ENCODE measurements at places on chromosomes 3 and 15.

- no peak for DNase-seq
Measured at GRCh38 chr15:81254277-81254915, 57.7 kb downstream of the IL16 start.

GRCh38 chr15:38073178-38073946 lies 138.9 kb downstream of the TMCO5A start:
- peak; percentile 52 for DNase-seq

DNA sequence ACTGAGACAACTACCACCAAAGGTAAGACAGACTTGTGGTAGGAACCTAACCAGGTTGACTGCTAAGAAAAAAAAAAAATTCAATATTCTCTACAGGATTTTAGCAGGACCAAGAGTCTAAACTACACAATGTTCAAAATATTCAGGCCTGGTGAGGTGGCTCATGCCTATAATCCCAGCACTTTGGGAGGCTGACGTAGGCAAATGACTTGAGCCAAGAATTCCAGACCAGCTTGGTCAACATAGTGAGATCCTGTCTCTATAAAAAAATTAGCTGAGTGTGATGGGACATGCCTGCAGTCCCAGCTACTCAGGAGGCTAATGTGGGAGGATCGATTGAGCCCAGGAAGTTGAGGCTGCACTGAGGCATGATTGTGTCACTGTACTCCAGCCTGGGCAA lies 341.6 kb upstream of the WNT5A start:
- no peak for DNase-seq

DNA sequence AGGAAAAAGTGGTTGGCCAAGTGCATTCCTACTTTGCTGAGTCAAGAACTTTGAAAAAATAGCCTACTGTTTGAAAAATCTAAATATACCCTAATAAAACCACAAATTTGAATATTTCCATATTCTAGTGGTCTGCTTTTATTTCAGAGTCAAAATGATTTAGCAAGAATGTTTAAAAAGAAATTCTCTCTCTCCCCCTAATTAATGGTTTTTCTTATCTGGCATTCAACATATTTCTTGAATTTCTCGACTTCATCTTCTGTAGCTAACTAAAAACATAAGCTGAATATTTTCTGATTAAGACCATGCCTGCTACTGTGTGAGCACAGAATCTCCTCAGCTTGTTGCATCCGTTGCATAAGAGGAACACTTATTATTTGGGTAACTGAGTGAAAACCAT lies 563.5 kb upstream of the TBL1XR1 start:
- no peak for DNase-seq

DNA sequence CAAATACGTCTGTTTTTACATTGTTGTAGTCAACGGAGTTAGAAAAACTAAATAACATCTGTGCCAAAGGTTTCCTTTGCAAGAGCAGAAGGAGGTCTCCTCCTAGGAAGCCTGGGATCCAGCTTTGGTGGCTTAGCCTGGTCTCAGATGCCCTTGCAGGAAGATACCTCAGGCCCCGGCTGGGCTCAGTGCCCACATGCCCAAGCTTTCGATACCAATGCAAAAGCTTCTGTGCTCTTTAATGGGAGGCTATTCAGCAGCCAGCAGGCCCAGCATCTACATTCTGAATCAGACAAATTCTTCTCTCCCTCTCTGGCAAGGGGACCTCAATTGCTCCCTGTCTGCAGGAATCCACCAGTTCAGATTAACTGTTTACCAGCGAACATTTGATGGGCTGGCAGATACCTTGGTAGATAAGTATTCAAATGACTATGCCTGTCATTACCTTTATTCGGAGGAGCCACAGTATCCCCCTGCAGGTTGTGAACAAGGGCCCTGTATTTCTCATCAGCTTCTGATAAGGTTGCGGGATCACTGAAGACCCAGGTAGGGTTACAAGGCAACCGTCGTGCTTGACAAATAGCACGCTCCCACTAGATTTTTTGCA lies 180.1 kb upstream of the KBTBD8 start:
- no peak for DNase-seq

DNA sequence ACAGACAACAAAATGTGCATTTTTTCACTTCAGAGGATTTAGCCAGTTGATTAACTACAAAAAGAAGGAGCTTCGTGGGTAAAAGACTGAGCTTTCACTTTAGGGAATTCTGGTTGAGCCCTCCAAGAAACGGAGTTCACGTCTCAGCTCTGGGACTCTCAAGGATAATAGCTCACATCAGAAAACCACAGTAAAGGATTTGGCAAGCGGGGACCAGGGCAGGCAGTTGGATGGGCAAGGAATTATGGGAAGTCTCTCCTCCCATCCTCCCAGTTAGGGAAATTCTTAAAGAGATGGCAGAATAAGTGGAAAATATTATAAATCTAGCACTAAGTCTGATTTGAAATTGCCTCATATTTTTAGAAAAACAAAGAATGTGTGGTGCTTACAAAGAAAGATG lies 188.3 kb upstream of the EOMES start:
- no peak for DNase-seq

GRCh38 chr3:137131081-137131480 lies 173.3 kb downstream of the IL20RB start:
- no peak for DNase-seq

GRCh38 chr15:31023841-31024240 lies 32.4 kb upstream of the MTMR10 start:
- no peak for DNase-seq

DNA sequence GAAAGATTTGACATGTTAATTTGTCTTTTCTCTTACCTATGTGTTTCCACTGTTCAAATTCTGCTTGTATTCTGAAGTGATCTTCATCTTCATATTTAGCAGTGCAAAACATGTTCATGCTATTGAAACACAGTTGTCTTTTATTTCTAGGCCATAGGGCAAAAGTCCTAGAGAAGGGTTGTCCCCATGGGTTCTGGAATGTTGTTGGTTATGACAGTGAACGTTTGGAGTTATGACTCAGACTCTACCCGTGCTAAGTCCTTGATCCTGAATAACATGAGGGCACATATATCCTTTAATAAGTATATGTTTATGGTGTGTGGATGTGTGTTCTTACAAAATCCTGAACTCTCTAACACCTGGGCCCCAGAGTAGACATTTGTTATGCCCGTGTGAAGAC lies 23.0 kb upstream of the ARPP21 start:
- no peak for DNase-seq

DNA sequence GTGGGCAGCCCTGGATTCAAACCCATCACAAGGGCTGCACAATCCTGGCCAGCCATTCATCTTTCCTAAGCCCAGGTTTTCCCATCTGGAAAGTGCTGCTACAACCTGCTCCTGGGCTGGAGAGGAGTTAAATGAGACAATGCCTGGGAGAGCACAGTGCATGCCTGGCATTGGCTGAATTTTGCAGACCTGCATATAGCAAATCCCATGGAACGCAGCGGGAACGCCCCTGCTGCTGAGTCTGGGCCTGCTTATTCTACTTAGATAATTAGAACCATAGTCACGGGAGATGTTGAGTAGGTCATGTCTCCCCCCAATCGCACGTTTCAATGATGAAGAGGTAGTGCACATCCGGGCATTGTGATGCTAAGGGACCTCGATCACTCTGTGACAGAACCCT lies 46.6 kb downstream of the ABTB1 start:
- peak; percentile 9 for DNase-seq

DNA sequence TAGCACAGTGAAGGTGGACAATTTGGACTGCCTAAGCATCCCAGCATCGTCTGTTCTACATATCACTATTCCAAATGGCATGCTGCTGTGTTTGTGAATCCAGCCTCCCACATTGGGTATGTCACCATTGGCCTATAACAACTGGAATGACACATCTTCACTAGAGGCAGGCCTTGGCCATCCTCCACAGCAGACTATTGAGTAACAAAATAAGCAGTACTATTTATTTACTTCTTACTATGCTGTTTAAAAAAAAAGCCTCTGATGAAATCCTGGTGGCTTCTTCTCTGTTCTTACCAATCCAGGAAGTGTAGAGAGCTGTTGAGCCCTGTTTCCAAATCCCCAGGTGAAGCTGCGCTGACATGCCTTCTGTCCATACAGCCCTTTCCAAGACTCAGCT lies 30.6 kb upstream of the CERS3 start:
- no peak for DNase-seq

DNA sequence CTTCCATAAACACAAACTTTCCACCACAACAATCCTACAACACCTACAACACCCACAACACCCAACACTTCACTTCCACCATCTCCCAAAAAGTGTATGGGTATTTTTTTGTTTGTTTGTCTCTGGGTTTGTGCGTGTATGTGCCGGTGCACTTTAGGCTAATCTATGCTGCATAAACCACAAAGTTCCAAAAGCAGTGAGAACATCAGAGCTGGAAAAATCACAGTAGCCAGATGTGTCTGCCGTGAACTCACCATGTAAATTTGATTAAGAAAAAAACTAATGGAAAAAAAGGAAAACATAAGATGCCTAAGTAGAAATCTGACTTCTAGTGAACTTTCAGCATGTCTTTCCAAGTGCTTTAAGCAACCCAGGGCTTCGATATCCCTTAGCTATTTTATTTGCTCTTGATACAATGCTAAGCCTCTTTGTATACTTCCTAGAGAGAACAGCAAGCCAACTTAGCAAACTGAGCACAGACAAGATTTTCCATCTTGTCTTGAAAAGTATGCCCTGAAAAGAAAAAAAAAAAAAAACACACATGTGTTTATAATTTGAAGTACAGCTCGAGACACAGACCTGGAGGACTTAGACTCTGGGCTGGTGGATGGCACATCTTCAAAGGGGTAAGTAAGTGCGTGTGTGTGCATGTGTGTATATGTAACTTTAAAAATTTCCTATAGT lies 91.4 kb downstream of the WWTR1 start:
- no peak for DNase-seq

DNA sequence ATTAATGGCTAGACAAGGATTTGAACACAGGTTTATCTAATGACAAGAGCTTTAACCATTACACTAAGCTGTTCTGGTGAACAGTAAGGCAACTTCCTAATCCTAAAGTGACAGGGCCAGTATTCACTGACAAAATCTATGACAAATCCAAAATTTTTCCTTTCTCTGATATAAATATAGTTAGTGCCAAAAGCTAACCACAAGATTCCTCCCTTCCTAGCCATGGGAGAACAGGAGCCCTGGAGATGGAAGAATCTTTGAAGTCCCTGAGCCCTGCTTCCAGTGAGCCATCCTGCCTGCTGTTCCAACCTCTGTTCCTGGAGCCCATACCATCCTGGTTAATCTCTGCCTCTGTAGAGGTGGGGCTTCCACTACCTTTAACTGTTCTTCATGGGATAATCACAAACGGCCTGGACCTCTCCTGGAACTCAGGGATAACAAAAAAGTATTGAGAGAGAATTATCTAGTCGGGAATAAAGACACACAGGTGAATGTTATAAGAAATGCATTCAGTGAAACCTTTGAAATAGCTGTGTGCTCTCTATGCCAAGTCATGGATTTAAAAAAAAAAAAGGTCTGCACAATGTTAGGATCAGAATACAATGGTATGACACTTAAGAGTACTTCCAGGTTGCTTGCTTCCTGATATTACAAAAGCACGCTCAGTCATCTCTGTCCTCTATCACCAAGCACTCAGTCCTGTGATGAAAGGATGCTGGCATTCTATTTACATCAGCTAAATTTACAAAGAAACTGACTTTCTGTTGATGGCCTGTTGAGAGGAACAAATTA lies 235.8 kb downstream of the SUCLG2 start:
- no peak for DNase-seq

- DNase-seq = no peak
Measured at GRCh38 chr15:52733696-52734255, 54.6 kb upstream of the ATOSA start.

DNA sequence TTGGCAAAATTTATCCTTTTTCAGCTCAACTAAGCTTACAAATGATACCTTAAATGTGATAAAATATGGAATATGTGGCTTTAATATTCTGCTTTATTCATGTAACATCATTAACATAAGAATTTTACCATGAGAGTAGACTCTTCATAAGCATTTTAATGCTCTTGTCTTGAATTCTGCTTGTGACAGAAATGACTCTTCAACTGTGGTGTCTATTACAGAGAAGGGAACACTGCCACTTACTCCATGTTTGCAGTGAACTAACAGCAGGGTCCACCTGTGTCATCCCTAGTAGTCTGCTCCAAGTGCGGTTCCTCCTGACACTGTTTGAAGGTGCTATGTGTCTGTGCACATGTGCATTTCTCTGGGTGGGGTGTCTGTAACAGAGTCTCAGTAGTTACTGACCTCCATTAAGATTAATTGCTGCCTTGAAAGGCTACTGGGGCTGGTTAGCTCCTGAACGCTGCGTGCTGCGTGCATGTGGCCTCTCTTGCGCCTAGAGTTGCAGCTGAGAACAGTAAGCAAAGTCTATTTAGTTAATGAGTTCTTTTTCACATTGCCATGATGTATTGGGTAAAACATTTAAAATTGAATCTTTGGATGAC lies 8.3 kb downstream of the LSM3 start:
- no peak for DNase-seq

DNA sequence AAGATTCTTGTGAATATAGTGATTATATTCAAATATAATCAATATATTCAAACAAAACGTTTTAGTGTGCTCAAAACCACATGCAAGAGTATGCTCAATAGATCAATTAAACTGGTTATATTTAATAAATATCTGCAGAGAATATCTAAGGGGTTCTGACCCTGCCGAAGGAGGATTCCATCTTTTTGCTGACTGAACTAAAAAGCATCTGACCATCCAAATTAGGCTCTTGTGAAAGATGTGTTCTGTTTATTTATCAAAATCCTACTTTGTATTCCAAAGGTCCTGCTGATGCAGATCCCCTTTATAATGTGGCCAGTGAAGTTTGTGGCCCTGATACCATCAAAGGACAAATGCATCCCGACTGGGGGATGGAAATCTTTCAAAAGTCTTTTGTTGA lies 41.8 kb upstream of the ARPIN start:
- DNase-seq = no peak

DNA sequence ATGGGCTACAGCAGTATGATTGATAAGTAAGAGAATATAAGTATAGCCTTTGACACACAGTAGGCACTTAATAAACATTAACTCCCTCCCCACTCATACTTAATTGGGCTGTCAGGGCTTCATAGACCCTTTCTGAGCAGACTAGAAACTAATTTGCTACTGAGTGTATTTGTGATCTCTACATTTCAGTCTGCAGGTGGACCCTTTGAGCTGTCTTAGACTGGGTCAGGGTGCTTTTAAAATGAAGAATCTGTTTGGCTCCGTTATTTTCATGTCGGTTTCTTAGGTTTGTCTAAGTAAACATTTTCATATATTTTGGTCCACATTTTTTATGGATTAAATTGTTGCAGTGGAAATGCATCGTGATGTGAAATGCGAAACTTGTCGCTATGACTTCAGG lies 50.3 kb upstream of the SELENOK start:
- no peak for DNase-seq

GRCh38 chr3:40771112-40771511 lies 246.4 kb downstream of the ZNF621 start:
- DNase-seq = peak; percentile 65

DNA sequence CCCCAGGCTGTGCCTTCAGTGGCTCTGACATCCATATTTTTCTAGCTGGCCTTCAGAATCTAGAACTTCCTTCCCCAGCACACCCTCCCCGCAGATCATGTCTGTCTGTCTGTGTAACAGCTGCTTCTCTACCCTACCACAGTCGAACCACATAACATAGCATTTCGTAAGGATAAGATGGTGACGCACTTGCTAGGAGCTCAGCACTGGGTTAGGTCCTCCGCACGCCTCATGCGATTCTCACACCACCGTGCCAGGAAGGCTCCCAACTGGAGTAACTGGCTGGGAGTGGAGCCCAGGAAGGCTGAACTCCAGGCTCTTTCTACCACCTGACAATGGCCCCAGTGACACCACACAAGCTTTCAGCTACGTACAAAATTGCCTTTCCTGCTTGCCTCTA lies 168.6 kb downstream of the STT3B start:
- no peak for DNase-seq

Measured in right forelimb (tissue), 1 donor.